ENCODE measurements at places on chromosomes 11 and 22.

DNA sequence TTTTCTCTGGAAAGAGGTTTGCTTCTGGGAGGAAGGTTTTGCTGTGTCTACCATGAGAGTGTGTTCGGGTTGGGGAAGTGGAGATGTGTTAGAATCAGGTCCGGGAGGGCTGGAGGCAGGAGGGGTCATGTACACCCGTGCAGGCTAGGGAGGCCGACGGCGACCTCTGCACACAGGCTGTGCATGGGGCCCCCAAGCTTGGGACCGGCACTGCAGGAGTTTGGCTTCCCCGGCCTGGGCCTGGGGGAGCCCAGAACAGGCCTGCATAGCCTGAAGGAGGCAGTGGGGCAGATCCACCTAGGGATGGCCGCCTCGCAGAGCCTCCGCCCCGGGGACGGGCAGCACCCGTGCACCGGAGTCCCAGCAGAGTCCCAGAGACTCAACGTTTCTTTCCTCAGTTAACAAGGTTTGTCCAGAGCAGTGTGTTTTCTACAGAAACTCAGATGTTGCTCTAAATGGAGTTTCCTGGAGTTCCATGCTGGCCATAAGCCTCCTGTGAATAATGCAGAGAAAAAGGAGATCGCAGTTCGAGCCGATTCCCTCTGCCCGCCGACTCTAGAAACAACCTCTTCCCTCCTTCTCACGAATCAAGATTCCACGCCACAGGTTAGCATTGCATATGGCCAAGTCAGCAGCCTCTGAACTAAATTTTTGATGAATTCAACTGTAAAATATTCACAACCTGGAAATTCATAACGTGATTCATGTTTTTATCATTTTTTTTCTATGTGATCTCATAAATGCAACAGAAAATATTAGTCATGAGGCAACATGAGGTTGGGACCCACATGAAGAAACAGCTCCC lies 427.3 kb downstream of the BRD1 start:
- DNase-seq = no peak

GRCh38 chr11:3055891-3056290 lies 1.3 kb downstream of the CARS1 start:
- no peak for DNase-seq

- DNase-seq = no peak
These were observed 20.8 kb downstream of the KCNA4 start for GRCh38 chr11:29996016-29996415.

GRCh38 chr11:103436131-103436770 lies 327.0 kb downstream of the DYNC2H1 start:
- no peak for DNase-seq

GRCh38 chr11:7639643-7640025 lies 33.7 kb downstream of the CYB5R2 start:
- DNase-seq = no peak

GRCh38 chr11:45816614-45817013 lies 11.7 kb downstream of the SLC35C1 start:
- no peak for DNase-seq

GRCh38 chr11:16817351-16817750 lies 78.9 kb downstream of the C11orf58 start:
- no peak for DNase-seq
